ENCODE measurements at places on chromosomes 16 and 17. TPM values are rescaled to one million over a fixed set of nuclear protein-coding genes. Genes with fewer than 3 reads are reported as not detected.

Gene SLC38A8
- not detected for total RNA-seq

Gene NOXO1
- 4.6 TPM for total RNA-seq

Gene NME3
- total RNA-seq = 29.6 TPM

- ATAC-seq = no peak
Observed at GRCh38 chr16:85046472-85046916, 18.9 kb downstream of the KIAA0513 start.

DNA sequence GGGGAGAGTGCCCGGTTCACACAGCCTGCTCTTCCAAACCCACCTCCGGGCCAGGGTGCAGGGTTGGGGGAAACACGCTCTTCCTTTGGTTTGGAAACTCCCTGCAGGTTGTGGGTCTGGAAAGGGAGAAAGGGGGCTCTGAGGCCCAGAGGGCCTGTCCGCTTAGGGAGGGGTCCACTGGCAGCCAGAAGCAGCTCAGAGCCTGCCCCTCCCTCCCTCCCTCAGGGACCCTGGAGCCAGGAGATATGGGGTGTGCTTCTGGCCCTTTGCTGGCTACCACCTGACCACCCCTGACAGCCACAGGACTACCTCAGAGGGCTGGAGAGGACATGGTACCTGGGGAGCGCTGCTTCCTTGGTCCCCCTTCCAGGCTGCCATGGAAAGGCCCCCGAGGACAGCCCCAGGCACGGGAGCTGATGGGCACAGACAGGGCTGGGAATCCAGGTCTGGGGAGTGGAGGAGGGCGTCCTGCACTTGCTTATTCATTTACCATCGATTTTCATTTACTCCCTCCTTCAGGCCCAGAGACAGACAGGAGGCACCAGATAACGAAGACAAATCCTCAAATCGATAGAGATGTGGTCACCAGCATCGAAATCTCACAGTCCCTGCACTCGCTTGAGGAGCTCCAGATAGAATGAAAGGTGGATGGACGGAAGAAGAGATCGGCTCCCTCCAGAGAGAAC lies 48.4 kb upstream of the DOC2B start:
- no peak for ATAC-seq

- no peak for ATAC-seq
Observed at GRCh38 chr16:46801428-46802049, 29.4 kb downstream of the C16orf87 start.

DNA sequence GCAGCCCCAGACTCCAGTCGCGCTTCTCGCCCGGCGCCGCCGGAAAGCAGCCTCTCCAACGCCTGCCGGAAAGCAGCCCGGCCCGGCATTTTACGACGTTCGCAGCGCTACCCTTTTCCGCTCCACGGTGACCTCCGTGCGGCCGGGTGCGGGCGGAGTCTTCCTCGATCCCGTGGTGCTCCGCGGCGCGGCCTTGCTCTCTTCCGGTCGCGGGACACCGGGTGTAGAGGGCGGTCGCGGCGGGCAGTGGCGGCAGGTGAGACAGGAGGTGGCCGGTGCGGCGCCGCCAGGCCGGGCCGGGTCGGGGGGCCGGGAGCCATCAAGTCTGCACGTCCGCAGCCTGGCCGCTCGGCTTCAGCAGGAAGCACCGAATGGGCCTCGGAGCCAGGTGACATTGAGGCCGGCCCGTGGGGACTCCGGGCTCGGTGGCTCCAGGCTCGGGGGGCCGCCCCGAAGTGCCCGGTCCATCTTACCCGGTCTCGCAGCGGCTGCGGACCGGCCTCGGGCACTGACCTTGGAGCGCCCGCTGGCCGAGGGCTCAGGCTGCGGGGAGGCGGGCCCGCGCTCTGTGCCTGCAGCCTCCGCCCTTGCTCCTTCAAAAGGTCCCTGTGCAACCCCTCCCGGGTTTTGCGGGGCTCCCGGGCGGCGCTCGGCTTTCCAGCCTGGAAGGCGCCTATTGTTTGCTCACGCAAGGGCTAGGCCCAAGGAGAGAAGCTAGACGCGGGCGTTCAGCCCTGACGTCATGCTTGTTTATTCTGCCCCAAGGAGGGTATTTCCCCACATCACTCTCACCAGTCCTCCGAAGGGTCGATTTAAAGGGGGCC lies at the start of the genes COX4I1 and EMC8:
TSS of gene COX4I1 (plus strand) at position 199 of the 824 bp plus-strand sequence. CDS start 1,511 bp downstream, outside the sequence.
TSS of gene EMC8 (minus strand) at position 48 of the 824 bp plus-strand sequence. CDS start 249 bp downstream, outside the sequence.
- peak; percentile 96 for ATAC-seq

DNA sequence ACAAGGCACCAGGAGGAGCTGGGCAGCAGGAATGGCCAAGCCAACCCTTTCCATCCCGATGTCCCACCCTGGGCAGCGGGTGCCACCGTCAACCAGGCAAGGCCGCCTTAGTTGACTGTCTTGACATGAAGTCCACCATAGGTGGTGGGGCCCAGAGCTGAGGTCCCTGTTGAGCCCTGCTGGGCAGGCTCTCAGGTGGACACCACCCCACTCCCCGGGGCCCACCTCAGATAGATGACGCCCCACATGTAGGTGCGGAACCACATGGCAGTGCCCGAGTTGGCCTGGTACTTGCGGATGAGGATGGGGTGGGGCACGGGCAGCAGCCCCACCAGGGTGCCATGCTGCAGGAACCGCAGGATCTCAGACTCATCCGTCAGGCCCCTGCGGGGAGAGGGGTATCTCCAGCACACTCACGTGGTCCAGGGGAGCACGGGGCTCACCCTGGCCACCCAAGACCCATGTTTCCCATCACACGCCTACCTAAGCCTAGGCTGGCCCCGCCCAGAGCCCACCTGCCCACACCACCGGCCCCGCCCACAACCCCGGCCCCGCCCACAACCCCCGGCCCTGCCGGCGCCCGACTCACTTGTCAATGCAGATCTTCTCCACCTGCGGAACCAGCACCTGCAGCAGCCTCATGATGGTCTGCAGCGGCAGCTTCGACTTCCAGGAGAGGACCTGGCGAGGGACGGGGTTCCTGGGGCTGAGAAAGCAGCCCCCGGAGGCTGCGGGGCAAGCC lies 16.2 kb downstream of the OTOP3 start:
- ATAC-seq = no peak

DNA sequence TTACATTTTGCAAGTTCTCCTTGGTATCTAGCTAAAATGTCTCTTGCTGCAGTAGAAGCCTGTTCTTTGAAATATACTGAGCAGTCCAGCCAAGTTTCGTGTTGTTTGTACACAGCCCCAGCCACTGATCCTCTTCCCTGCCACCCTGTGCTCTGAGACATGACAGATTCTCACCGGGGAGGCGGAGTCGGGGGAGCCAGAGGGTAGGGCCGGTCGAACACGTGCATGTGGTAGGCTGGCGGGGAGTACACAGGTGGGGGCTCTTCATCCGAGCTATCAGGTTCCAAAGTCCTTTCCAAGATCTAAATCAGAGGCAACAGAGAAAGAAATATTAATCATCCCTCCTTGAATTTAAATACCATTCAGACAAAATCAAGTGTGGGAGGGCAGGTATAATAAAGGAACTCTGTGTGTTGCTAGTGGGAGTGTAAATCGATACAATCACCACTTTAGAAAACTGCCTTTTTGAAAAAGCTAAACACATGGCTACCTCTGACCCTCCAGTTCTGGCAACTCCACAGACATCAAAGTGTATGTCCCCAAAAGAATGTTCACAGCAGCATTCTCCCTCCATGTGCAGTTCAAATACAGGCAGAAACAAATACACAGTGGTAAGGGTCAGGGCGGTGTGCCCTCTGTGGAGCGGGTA lies 29.7 kb upstream of the MRPS23 start:
- no peak for ATAC-seq

DNA sequence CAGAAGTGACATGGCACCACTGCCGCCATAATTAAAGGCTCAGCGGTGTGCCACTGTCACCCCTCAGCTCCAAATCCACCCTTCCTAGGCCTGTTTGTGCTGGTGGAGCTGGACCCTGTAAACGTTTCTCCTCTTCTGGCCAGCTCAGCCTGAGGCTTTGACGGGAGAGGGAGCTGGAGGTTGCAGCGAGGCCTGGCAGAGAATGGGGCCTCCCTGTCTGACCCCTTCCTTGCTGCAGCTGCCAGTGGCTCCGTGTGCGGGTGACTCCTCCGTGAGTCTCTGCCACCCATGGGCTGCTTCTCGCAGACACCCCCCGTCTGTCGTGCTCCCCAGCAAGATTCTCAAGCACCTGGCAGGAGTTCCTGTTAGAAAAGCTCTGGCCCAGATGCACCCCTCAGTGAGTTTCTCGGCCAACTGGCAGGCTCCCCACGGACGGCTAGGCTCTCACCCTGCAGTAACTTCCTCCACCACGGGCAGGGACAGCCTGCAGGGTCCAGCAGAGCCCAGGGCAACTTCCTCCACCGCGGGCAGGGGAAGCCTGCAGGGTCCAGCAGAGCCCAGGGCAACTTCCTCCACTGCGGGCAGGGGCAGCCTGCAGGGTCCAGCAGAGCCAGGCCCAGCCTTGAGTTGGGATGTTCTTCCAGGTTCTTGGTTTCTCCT lies 4.7 kb upstream of the CHMP6 start:
- no peak for ATAC-seq

DNA sequence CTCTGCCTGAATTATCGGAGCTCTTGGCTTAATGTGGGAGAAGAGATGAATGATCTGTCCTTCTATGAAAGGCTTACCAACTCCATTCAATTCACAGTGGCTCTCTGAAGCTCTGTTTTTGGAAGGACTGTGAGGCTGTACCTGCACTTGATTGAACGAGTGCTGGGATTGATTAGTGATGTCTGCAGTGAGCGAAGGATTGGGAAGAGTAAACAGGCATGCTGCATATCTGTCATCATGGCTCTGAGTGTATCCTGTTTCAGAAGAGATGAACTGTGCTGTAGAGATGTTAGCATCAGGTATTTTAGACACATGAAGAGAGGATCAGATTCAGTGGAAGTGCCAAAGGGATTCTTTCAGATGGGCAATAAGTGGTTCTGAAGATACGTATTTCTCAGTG lies 564.0 kb downstream of the MAF start:
- no peak for ATAC-seq

DNA sequence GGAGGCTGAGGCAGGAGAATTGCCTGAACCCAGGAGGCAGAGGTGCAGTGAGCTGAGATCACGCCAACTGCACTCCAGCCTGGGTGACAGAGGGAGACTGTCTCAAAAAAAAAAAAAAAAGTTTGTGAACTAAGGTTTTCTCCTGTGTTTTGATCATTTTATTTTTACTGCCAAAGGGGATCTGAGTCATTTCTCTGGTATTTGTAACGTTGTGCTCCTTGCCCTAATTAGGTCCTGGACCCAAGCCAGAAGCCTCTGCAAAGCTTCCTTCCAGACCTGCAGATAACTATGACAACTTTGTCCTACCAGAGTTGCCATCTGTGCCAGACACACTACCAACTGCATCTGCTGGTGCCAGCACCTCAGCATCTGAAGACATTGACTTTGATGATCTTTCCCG lies 32.1 kb downstream of the IST1 start:
- ATAC-seq = peak; percentile 49

DNA sequence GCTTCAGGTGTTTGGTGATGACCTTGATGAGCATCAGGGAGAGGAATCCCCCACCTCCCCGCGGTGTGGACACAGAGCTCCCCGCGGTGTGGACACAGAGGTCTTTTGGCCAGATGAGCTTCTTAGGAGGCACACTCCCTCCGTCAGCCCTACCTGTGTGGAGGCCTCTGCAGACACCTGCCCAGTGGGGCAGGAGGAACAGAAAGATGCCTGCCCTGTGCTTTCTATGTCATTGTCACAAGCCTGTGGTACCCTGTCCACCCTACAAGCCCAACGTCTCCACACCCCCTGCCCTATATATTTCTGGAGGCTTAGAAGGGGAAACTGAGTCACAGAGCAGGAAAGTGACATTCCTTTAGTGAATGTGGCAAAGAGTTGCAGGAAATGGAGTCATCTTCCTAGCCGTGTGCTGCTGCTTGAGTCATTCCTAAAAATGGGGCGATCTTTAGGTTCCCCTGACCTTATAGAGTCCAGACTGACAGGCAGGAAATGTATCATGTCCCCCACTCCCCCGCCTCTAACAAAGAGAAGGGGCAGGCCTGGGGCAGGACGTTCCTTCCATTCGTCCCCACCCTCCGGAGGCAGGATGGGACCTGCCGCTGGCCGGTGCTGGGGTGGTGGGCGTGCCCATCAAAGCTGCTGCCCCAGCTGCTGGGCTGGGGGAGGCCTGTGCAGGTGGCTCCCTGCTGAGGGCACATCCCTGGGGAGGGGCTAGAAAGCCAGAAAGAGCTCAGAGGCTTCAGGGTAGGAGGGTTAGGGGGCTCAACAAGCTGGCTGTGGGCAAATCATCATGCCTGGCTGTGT lies 1.0 kb upstream of the C16orf74 start:
- peak; percentile 56 for ATAC-seq

GRCh38 chr17:77421630-77421972 lies 280.8 kb downstream of the SEC14L1 start:
- ATAC-seq = no peak

DNA sequence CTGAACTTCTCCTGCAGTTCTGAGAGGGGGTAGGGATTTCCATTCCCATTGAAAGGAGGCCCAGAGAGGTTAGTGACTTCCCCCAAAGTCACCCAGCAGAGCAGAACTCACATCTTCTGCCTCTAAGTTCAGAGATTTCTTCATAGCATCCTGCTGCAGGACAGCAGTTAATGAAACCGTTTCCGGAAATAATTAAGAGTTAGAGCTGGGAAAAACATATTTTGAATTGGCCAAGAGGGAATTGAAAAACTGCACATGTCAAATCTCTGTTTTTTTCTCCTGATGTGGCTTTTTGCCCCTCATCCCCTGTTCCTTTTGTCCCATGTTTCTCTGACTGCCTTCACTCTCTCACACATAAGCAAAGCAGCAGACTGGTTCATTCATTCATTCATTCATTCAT lies 26.6 kb downstream of the ITPRIPL2 start:
- no peak for ATAC-seq

GRCh38 chr16:970766-971581 lies at the start of gene LMF1:
LMF1 (minus strand) TSS chr16:970984; CDS start chr16:970980, 4 bp downstream.
- ATAC-seq = peak; percentile 98

DNA sequence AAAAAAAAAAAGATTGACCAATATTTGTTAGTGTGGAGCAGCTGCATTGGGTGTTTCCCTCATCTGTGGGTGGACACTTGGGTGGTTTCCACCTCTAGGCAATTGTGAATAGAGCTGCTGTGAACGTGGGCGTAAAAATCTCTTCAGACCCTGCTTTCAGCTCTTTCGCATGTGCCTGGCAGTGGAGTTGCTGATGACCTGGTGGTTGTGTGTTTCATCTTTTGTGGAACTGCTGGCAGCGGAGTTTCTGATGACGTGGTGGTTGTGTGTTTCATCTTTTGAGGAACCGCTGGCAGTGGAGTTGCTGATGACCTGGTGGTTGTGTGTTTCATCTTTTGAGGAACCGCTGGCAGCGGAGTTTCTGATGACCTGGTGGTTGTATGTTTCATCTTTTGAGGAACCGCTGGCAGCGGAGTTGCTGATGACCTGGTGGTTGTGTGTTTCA lies 21.4 kb downstream of the ZC3H18 start:
- ATAC-seq = no peak

DNA sequence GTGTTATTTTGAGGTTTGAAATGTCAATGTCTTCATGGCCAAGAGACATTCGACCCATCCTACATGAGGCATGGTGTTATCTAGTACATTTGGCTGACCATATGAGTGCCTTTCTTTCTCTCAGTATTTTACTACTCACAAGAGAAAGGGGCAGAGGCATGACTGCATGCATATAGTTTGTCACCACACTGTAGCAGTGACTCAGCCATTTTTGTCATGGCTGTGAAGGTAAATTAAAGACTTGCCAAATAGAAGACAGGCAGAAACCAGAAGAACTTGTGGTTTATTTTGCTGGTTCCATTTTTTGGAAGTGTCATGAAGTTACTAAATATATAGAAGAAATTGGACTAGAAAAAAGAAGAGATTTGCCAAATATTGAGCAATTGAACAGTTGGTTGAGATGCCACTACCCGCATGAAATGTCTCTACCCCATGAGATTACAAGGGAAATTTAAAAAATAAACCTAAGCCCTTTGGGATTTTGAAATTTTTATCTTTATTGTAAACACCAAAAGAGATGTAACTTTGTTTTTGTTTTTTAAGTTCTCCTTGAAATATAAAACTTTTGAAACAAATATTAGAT lies 170.3 kb downstream of the CHD9 start:
- peak; percentile 80 for ATAC-seq
